HEK293T (cell line): ENCODE measurements at places on chromosomes 13 and 19.

DNA sequence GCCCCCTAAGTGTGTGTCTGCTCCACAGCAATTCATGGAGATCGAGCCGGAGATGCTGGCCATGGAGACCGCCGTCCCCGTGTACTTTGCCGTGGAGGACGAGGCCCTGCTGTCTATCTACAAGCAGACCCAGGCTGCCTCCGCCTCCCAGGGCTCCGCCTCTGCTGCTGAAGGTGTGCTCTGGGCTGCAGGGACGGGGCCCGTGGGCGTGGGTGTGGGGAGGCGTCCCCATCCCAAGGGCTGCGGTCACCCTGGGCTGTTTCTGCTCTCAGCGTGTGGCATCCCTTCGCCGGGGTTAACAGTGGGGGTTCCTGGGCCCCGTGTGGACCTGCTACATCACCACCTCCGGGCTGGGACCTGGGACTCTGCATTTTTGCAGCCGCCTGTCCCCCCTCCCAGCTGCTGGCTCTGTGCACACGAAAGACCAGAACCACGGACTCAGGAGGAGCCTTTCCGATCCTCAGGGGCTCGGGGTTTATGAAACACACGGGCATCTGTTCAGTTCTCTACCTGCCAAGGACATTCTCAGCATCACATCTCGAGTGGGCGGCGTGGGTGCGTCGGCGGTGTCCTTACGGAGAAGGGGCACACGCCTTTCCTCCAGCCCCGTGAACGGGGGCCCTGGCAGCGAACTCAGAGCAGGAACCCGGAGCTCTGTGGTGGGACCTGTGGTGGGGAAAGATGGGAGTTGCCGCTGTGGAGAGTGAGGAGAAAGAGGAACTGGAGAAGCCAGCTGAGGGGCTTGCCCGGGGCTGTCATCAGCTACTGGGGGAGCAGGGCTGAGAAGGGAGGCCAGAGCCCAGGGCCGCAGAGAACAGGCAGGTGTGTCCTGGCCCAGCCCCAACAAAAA, 7.8 kb downstream of the NCLN start:
- DNase-seq = no peak

- DNase-seq = no peak
Observed at GRCh38 chr19:44604241-44604640, 9.1 kb upstream of the IGSF23 start.

GRCh38 chr13:111920306-111920931, 146.5 kb upstream of the SOX1 start:
- no peak for DNase-seq

DNA sequence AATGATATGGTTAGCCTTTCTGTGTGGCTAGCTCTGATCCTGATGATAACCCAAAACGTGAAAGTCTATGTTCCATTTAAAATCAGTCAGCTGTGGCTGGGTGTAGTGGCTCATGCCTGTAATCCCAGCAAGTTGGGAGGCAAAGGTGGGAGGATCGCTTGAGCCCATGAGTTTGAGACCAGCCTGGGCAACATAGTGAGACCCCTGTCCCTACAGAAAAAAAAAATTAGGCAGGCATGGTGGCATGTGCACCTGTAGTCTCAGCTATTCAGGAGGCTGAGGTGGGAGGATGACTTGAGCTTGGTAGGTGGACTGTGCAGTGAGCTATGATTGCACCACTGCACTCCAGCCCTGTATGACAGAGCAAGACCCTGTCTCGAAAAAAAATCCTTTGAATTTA, 1.1 kb upstream of the EID2B start:
- DNase-seq = no peak

DNA sequence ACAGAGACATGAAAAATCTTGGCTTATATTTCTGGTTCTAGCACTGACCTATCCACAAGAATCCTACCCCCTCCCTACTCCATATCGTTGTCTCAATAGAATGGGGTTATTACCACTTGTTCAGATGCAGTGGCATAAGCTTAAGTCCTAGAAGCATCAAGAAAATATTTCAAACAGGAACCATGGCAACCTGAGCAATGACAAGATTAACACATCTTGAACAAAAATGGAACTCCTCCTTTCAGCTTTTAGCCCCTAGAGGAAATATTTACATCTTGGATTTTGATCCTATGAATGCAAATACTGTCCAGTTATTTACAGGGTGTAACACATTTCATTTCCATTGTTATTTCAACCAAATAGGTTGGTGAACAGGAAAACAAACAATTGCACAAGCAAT, 46.1 kb upstream of the TSC22D1 start:
- DNase-seq = no peak

DNA sequence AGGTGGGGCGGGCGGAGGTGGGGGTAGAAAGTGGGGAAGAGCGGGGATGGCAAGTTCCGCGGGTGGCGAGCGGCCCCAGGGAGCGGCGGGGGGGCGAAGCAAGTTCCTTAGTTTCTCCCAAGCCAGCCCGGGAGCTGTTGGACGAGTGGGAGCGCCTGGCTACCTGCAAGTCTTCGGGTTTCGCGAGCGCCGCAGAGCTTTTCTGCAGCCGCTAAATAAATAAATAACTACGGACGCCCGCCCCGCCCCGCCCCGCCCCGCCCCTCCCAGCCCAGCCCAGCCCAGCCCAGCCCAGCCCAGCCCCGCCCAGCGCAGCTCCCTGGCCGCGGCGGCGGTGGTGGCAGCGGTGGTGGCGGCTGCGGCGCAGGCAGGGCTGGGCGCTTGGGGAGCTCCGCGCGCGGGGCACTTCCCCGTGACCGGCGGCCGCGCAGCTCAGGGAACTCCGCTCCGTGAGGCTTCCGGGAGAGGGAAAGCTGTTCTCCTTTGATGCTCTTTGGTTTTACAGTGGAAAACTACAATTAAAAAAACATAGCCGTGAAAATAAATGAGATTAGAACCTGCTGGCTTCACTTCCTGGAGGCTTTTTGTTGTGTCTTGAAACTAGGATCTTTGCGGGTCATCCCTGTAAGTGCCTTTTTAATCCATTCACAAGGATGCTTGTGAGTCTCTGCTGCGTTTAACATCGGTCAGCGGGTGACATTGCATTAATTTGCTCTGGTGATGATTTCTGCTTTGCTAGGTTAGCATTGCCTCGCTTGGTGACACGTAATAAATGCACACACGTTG, at the start of gene UBE2L5:
TSS of gene UBE2L5 (plus strand) at position 440 of the 786 bp plus-strand sequence. CDS start 5,498 bp downstream, outside the sequence.
- DNase-seq = peak; percentile 74

DNA sequence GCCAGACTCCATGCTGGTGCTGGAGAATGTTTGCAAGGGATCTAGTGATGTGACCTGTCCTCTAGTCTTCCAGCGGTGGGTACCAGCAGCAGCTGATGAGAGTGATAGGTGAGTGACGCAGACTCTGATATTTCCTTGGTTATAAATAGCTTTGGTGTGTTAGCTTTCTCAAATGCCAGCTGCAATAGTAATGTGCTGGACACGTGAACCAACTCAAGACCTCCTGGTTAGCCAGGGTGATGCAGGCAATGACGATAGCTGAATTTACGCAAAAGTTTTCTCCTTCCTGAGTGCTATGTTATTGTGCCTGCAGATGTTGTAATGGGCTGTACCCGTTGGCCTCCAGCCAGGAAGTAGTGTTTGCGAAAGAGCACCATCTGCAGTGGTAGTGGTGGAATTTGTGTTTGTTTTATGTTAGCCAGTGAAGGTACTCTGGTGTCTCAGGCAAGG, 129.5 kb downstream of the CYSLTR2 start:
- no peak for DNase-seq

- DNase-seq = no peak
Observed at GRCh38 chr13:68481130-68481529, 1251.0 kb upstream of the PCDH9 start.
